ENCODE measurements at places on chromosomes 3 and 15.

GRCh38 chr3:11953350-11953749, 50.8 kb upstream of the SYN2 start:
- no peak for DNase-seq

DNA sequence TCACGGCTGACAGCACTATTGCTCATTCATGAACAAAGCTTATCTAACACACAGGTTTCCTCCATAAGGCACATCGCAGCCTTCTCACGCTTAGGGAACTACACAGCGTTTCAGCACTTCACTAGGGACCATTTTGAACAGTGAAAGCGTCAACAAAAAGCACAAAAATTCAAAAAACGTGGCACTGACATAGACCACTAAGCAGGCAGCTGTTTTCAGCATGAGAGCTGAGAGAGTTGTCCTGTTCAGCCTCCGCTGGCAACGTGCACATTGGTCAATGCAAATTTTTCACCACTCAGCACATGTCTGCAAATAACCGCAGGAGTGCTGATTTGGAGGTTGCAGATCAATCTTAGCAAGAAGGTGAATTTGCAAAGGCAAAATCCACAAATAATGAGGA, 109.2 kb downstream of the LRRK1 start:
- no peak for DNase-seq

- DNase-seq = no peak
Observed at GRCh38 chr3:56867671-56868070, 65.9 kb upstream of the ARHGEF3 start.

DNA sequence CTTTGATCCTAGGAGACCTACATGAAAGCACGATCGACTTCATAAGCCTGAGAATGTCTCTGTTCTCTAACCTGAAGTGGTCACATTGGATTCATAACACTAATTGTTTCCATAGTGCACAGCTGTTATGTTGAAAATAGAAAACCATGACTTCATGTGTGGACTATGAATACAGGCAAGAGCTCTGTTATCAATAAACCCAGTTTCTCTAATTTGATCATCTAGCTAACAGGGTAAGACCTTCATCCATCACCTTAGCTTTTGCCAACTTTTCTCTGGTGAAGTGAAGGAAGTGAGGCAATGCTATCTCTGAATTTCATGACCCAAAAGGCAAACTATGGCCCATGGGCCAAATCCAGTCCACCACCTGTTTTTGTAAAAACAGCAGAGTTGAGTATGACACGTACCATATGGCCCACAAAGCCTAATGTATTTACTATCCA, 27.2 kb downstream of the ABI3BP start:
- DNase-seq = no peak

- DNase-seq = no peak
Observed at GRCh38 chr3:138010273-138010590, 267 bp downstream of the CLDN18 start.

GRCh38 chr15:48435321-48435720, 104.1 kb downstream of the DUT start:
- no peak for DNase-seq

DNA sequence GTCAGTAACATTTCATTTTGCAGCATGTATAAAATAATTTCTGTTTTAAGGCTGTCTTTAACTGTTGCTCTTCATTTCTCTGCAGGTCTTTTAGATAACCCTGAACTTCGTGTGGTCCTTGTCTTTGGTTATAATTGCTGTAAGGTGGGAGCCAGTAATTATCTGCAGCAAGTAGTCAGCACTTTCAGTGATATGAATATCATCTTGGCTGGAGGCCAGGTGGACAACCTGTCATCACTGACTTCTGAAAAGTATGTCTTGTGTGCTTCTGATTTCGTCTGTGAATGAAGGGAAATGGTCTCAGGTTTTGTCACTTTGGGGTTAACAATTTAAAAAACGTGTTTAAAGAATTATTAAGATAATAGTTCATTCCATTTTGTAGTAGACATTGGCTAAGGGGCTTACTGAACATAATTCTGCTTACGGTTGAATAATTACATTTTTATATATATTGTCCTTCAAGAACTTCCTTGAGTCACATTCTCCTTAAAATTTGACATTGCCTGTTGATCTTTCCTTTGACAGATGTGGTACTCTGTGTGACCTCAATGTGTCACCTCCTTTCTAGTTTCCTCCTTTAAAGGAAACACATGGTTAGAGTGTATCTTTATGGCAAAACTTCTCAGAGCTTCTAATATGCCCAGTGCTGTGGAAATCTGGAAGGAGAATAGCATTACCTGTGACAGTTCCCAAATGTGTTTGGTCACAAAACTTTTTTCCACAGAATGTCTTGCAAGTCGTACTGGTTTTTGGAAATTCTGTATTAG, 26.3 kb downstream of the FBXO22 start:
- DNase-seq = no peak

DNA sequence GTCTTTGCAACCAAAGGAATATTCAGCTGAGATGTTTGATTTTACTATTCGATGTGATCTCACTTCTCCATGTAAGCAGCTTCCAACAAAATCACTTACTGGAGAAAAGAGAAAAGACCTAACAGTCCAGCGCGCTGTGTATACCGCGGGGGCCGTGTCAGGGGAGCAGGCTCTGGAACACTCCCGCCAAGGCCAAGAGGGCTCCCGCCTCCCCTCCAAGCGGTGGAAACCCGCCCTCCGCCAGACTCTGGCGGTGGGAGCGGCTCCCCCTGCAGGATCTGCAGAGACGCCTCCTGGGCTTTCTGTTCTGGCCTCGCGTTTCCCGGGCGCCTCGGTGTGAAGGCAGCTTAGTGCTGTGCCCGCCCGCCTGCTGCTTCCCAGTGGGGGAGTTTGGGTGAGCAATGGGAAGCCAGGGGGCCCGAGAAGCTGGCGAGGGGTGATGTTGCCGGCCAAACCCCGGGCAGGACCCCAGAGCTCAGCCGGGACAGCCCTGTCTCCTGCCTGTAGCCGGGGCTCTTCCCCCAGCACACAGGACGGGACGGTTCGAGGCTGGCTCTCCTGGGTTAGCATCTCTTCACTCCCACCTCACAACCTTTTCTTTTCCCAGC, 36.3 kb downstream of the CHST14 start:
- DNase-seq = peak; percentile 72

GRCh38 chr3:159732172-159733111, 256.2 kb upstream of the IL12A start:
- DNase-seq = no peak

- no peak for DNase-seq
Observed at GRCh38 chr15:69941706-69942495, 155.8 kb downstream of the TLE3 start.

- no peak for DNase-seq
Observed at GRCh38 chr15:63945838-63946298, 100.4 kb downstream of the DAPK2 start.

DNA sequence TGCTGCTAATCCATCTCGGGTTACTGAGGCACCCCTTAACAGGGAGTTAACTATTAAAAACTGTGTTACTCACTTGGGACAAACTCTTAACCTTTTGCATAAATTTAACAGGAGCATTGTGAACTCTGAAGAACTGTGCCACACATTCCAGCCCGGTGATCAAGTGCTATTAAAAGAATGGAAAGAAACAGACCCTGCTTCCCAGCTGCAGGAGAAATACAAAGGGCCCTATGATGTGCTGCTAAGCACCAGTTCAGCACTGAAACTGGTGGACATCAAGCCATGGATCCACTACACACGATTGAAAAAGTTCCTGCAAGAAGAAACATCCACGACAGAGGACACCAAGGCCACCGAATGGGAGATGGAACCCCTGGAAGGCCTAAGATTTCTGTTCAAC, 114.7 kb upstream of the PLCL2 start:
- no peak for DNase-seq

GRCh38 chr3:100198579-100199269, 62.1 kb upstream of the TBC1D23 start:
- no peak for DNase-seq

DNA sequence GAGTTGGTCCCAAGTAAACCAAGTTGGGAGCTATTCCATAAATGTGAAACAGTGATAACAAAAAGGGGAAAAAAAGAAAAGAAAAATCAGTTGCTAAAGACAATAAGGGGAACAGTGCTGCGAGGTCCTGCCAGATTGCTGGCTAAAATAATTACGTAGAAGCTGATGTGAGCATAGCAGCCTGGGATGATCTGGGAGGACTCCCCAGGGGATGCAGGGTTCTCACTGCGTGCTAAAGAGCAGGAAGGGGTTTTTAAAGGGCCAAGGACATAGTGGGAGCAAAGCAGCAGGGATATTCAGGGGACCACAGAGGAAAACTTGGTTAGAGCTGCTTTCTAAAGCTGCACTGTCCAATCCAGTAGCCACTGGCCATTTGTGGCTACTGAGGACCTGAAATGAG, 133.0 kb upstream of the UMPS start:
- DNase-seq = no peak

DNA sequence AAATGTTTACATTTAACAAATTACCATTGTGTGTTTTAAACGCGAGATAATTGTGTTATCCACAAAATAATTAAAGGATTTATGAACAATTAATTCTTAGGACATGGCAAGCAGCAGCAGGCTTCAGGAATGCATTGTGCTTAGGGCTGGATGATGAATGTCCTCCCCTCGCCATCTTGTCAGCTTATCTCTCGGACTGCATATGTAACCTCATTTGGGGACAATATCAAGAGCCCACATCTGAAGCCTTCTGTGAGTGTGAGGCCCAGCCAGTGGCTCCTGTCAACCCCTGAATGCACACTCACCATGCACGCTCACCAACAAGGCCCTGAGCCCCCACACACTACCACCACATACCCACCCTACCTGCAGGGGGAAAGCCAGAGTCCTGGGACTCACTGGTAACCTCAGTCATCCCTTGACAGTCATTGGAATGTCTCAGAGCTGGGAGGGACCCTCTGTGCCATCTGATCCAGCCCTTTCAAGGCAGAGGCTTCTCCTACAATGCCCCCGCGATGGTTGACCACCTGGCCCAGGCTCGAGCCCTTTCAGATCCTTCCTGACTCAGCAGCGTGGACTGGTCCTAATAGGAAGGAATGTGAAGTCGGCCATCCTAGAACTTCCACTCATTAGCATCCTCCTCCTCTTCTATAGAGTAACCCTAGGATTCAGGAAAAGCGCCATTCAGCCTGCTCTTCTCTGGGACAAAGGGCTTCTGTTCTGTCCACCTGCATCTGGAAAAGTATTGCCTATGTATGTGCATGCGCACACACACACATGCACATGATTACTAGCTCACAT, 38.2 kb downstream of the MRPL46 start:
- no peak for DNase-seq

DNA sequence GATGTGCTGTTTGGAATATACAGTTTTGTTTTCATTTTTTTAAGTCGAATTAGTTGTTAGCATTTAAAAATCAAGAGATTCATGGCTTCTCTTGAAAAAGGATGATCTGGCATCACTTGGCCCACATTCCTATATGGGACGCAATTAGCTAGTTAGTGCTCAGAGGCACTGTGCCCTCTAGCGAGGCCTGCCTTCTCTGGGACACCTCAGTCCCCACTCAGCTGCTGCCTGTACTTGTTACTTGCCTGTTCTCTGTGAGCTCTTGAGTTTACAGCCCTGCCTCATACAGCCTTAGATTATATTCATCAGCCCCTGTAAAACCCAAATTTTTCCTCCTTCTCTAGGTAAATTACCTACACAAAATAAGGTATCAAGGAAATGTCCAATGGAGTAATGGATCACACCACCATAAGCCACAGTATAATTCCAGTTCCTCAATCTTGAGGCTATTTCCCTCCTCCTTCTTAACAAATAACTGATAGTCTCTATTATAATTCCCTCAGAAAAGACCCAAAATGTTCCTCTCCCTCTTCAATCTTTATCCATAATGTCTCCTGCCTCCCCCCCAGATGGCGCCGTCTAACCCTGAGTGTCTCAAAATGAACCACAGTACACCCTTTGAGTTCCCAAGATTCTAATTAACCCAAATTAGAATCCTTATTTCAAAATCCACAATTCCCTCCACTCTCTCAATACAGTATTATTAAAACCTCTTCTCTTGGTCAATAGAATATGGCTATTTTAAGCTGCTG, 2.7 kb downstream of the ZMAT3 start:
- DNase-seq = peak; percentile 33

DNA sequence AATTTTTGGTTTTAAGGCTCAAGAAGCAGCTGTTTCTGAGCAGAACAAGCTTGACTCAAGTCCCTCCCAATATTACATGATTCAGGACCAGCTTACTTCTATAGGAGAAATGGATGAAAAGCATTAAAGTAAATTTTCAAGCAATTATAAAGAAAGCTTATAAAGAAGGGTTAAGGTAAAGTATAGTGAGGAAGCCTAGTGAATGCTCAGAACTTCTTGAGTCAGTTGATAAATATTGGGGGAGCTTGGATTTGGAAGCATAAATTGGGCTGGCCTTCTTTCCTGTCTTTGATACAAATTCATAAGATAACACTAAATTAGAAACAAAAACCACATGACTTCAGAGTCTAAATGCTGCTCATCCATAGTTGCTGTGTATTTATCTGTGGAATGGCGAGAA, 156.0 kb downstream of the CHL1 start:
- no peak for DNase-seq

DNA sequence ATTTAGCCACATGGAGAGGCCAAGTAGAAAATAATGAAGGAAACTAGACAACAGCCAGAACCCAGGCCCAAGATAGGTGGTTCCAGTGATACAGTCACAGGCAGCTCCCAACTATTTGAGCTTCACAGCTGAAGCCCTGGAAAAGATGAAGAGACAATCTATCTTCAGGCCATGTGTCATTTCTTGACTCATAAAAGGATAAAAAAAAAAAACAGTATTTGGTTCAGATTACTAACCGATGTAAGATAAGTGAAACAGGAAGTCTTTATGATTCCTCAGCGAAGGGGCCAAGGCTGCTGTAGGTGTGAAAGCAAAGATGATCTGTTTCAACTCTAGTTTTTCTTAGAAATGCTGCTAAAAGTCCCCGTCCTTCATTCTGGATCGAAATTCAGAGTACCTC, 394.6 kb downstream of the ZNF385D start:
- DNase-seq = no peak

- no peak for DNase-seq
Observed at GRCh38 chr15:96222981-96223380, 107.5 kb upstream of the NR2F2 start.

GRCh38 chr3:180617049-180617448, 15.1 kb downstream of the TTC14 start:
- no peak for DNase-seq

DNA sequence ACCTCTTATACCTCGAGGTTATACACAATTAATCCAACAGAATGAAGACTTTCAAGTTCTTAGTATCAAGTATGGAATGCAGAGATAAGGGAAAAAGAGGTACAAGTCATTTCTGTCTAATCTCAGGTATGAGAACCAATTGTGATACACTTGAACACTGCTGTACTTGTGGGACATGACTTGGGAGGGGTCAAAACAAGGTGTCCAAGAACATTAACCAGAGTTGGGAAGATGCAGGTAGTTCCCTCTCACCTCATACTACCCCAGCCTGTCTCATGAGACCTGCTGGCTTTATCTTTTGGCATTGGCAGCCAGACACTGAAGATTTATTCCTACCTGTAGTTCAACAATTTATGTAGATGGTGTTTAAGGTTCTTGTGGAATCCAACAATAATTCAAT, 209.7 kb downstream of the NR1D2 start:
- no peak for DNase-seq

GRCh38 chr15:62060113-62060895, at the start of gene VPS13C:
TSS of gene VPS13C (minus strand) at chr15:62060447. CDS start at chr15:62060374, 73 bp downstream.
- DNase-seq = peak; percentile 98

GRCh38 chr3:110646496-110646895, 425.1 kb upstream of the NECTIN3 start:
- no peak for DNase-seq

- DNase-seq = peak; percentile 32
Observed at GRCh38 chr15:72197460-72198355, at the start of gene GRAMD2A. TSS of gene GRAMD2A (minus strand) at chr15:72197787.

- DNase-seq = no peak
Observed at GRCh38 chr3:131142580-131142979, 115.9 kb downstream of the NEK11 start.

- no peak for DNase-seq
Observed at GRCh38 chr3:53079147-53079546, 33.3 kb upstream of the SFMBT1 start.
